ENCODE measurements at places on chromosomes 1 and 21.

- no peak for DNase-seq
Measured at GRCh38 chr1:217369271-217369981, 261.5 kb downstream of the GPATCH2 start.

DNA sequence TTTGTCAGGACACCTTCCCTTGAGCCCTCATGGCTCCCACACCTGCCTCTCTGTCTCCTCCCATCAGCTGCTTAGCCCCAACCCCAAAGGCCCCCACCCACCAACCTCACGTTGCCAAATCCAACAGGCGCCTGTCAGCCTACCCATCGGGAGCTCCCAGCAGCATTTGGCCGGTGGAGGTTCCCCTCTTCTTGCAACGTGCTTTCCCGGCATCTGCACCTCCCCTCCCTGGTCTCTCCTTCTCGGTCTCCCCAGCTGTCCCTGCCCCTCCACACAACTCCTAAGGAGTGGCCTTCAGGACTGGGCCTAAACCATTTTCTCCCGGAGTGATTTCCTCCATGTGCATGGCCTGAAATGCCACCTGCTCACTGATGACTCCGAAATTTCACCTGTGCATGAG lies 71.9 kb downstream of the KLHDC7A start:
- DNase-seq, result no peak

DNA sequence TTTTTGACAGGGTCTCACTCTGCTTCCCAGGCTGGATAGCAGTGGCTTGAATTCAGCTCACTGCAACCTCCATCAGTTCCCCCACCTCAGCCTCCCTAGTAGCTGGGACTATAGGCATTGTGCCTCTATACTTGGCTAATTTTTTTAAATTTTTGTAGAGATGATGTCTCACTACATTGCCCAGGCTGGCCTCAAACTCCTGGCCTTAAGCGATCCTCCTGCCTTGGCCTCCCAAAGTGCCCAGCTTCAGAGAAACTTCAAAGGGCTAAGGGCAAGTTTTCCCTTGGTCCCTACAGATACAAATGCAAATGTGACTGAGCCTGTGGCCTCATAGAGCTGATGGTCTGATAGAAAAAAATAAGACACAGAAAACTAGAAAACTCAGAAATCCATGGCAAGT lies 52.9 kb upstream of the PRRC2C start:
- DNase-seq, result no peak

GRCh38 chr1:99363531-99363930 lies 99.2 kb downstream of the PLPPR4 start:
- DNase-seq, result no peak
